Activated CD4-positive, CD25-positive, alpha-beta regulatory T cell treated with anti-CD3 and anti-CD28 coated beads, Interleukin-2, amount 50 U/mL, for 16 hours (primary cell): ENCODE measurements at places on chromosomes 1 and 21.

DNA sequence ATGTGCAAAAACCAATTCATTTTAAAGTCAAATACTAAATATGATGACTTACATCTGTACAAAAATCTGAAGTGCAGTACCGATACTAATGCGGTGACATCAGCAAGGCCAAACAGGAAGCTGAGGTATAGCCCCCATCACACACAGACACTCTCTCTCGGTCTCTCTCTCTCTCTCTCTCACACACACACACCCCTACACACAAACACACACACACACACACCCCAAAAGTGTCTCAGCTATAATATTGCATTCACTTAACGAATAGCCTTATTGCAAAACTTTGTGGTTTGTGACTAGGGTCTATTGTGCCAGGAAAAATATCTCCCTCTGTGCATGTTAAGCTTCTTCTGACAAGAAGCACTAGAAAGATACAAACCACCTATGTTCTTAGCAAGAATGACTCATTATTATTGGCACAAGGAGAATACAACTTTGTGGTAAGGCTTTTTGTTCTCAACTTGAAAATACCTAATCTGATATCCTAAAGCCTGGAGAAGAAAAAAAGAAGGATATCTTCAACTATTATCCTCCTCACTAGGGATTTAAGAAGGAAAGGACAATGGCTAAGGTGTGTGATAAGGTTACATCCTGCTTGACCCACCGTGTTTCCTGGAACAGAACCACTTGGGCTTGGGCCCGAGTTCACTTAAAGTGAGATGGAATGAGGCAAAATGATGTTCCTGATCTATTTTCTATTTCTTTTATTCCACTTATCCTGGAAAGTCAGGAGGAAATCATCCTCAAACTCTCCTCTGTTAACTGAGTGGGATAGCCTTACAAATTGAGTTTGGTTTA is 107.1 kb downstream of the NIBAN1 start:
- DNase-seq = peak; percentile 30

DNA sequence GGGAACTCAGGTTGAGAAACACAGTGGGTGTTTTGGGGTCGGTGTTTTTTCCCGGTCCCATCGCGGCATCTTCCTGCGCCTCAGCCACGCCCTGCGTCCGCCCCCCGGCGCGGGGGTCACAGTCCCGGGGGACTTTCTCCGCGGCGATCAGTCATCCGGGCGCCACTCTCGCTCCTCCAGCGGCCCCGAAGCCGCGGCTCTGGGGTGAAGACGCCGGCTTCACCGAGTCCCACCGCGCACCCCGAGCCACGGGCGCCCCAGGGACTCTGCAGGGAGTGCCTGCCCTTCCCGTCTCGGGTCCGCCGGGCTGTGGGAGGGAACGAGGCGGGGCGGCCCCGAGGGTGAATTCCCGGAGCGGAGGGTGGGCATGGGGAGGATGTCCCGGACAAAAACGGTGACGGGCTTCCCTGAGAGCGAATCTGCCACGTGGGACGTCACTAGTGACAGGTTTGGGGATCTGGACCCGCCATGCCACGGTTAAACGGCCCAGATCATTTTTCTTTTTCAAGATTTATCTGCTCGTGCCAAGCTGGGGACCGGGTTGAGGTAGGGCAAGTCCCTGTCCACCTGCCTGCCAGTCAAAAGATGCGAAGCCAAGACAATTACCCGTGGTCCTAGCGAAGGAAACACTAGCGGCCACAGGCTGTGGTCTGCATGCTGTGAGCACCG is 717 bp upstream of the BATF3 start:
- DNase-seq = no peak

DNA sequence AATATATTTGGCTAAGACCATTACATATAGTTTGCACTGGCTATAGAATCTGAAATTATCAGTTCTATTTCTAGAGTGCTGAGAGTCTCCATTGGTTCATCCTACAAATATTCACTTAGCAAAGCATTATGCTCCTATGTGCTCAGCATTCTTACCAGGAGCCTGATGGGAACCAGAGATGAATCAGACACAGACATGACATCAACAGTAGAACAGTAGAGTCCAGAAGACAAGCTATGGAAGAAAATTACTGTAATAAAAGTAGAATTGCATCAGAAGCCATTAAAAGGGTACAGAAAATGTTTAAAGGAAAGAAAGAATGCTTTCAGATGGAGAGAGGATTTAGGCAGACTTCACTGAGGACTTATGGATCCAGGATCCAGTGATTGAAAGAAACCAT is 271.7 kb upstream of the SNX7 start:
- no peak for DNase-seq

DNA sequence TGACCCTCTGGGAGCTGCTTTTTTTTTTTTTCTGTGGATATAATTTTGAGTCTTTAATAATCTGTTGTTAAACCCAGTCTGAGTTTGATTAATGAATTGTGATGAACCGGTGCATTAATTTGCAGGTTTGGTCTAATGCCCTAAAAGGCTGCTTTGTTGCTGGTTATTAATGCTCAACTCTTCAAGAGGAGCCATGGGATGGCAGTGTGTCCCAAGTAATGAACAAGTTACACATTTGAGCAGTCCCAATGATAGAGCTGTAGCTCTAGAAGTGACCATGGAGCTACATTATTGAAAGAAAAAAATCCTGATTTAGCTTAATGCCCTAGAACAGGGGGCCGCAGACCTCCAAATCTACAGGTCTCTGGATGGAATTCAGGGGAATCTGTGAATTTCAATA is 53.1 kb downstream of the RWDD3 start:
- DNase-seq = no peak

DNA sequence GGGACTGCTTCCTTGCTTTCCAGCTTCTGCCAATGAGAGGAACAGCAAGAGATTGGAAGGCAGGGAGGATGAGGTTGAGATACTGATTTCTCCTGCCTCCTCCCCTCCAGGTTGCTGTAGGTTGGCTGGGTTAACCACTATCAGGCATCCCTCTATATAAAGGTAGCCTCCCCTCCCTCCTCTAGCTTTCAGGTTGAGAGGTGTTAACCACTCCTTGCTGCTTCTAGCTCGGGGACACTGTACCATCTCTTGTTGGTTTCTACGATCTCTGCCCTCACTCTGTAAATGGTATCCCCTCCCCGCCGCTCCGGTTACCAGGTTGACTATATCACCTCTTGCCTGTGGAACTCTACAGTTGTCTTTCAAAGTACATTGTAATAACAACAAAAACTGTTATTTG is 16.7 kb downstream of the LPAR3 start:
- DNase-seq = no peak

DNA sequence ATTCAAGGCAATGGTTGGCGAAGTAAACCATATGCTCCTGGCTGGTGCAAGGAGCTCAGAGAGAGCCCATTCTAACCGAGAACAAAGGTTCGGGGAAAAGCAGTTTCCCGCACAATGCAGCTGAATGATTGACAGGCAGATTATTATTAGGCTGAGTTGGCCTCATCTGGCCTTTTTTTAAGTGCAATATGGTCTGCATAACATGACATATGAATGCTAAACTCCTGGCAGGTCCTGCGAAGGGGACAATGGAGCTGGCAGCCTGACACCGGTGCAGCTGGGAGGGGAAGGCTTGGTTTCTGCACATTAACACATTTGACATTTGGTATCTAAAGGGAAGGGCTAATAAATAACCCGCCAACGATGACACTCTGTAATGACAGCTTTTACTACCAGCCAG is 92.0 kb downstream of the MIS18A start:
- DNase-seq = no peak

GRCh38 chr1:95384567-95384966 is 150.6 kb downstream of the RWDD3 start:
- no peak for DNase-seq

GRCh38 chr1:39076127-39076798 is 50.1 kb downstream of the NDUFS5 start:
- DNase-seq = no peak

DNA sequence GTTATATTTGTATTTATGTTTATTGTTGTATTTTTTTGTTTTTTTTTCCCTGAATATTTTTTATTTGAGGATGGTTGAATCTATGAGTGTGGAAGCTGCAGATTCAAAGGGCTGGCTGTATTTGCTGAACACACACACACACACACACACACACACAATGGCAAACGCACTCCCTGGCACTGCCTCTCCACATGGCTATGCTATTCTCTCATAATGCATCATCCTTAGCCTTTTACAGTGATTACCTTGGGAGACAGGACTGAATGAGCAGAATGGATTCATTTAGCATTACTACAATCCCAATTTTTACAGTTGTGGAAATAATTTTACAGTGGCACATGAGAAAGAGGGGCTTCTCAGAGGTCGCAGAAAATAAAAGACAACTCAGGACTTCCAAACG is 390.1 kb downstream of the PCP4 start:
- no peak for DNase-seq

GRCh38 chr1:229230893-229231753 is 39.8 kb upstream of the RAB4A start:
- DNase-seq = no peak

- no peak for DNase-seq
These were observed 130.8 kb downstream of the HFM1 start for GRCh38 chr1:91273875-91274274.

GRCh38 chr21:38282921-38283320 is 26.1 kb downstream of the KCNJ15 start:
- DNase-seq = no peak

- DNase-seq = no peak
These were observed 513.6 kb downstream of the PLPP3 start for GRCh38 chr1:56065729-56066128.

DNA sequence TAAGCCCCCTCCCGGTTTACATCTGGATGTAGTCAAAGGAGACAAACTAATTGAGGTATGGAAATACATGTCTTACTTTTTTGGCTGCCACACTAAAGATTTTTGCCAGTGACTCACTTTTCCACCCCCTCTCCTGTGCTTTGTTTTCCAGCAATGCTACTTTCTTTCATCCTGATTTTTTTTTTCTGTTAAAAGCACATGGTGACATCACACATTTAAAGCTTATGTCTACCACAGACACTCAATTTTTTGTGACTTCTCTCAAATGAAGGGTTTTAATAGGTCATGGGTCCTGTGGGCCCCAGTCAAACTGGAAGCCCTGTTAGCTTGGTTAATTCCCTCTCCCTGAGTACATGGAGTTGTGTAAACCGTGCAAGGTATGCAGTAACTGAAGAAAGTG is 2.2 kb downstream of the PPP1R8 start:
- DNase-seq = no peak

DNA sequence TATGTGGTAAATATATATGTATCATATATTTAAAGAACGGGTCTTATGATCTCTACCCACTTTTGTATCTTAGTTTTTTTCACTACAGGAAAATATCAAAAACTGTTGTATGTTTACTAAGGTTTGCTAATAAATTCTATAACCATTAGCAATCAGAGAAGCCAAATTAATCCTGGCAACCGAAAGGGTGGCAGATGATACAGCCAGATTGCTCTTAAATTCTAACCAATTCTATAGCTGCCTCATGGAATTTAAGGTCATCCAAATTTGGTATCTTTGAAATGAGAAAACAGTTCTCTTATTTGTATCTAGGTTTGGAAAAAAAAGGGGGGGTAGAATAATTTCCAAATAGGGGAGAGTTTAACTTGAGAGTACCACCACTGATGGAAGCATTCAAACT is 591.2 kb downstream of the SMYD3 start:
- DNase-seq = no peak

GRCh38 chr21:21200103-21200938 is 202.1 kb downstream of the NCAM2 start:
- no peak for DNase-seq

GRCh38 chr1:5991381-5992025 is 722 bp downstream of the NPHP4 start:
- DNase-seq = no peak

DNA sequence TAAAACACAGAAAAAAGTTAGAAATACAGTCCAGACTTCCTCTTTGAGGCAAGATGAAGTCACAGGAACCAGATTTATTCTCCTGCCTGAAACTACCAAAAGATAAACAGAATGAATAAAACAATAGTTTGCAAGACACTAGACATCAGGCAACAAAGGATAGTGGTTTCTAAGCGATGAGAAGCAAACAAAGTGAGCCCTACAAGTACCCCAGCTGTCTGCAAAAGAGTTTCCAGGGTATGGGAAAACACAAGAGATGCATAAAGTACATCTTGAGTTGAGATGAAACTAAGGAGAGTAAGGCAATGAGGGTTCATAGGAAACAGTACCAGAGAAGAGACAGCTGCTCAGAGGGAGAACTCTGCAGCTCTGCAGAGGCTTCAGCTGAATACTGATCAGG is 83.3 kb upstream of the COL24A1 start:
- no peak for DNase-seq

DNA sequence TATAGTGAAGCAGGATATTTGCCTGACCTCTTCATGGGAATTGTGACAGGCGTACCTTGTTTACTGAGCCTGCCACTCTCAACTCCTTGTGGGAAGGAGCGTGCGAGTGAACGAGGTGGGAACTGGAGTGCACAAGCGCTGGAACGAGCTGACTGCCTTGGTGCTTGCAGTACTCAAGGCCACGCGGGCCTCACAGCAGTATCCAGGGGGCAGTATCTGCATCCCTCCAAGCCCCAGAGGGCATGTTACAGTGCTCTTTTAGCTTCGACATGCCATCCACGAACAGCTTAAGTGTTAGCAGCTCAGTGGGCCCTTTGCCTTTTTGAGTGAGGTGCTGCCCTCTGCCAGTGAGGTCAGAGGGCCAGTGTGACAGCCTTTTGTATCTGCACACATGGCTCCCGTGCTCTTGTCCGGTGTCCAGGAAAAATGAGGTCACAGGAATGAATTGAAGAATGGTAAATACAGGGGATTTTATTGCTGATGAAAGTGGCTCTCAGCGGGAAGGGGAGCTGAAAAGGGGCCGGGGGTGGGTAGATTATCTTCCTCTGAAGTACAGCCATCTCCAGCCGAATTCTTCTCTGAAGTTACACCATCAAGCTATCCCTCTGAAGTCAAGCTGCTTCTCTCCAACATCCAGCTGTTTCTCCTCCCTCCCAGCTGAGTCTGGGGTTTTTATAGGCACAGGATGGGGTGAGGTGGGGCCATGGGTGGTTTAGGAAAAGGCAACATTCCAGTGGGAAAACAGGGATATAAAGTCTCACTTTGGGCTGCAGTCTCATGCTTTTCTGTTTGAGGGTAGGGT is 69.3 kb downstream of the EPB41 start:
- DNase-seq = no peak

DNA sequence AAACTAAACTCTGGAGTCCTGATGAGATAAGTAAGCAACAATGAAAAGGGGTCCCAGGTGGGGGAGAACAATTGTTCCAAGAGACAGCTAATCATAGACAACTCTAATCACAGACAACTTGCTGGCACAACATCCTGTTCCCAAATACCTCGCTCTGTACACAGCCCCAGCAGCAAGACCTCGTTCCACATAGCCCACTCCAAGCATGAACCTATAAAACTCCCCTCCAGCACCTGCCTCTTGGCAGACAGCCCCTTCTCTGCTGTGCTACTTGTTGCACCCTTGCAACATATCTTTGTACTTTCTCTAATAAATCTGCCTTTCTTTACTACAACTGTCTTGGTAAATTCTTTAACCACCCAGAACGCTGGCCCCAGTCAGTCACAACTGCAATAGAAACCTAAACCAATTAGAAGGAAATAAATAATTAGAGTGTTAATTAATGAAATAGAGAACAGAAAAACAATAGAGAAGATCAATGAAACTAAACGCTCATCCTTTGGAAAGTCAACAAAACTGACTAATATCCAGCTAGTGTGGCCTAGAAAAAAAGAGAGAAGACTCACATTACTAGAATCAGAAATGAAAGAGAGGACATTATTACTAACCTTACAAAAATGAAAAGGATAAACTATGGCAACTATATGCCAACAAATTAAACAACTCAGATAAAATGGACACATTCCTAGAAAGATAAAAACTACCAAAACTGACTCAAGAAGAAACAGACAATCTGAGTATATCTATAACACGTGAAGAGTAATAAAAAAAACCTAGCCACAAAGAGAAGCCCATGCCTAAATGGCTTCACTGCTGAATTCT is 36.1 kb downstream of the LRRC40 start:
- no peak for DNase-seq
